Stomach (tissue), 19 donors: ENCODE measurements at places on chromosomes 13 and 19. TPM values are rescaled to one million over a fixed set of nuclear protein-coding genes. Genes with fewer than 3 reads are reported as not detected.

- H3K27me3 ChIP-seq, result no peaks in the 10 kb centered on the region
- H3K4me1 ChIP-seq, result no peaks in the 10 kb centered on the region
- no peak overlapping the region for H3K27ac ChIP-seq
- H3K36me3 ChIP-seq, result no peaks in the 10 kb centered on the region
- no peak overlapping the region for H3K4me3 ChIP-seq
- no peak for DNase-seq
These were observed 83.9 kb downstream of the ING1 start for GRCh38 chr13:110797230-110797877.

DNA sequence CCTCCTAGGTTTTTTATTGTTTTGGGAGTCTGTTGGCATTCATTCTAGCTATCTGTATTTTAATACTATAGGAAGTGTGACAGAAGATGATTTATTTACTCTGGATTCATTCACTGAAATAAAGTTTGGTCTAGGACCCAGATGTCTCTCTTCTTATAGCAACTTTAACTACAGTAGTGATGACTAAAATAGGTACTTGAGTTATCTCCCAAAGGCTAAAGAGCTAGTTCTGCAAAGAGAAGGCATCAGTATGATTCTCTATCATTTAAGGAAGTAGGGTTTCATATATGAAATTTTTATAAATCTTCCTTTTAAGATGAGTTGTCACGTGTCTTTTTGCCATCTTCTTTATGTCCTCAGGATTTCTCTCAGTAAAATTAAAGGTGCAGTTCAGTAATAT is 507.4 kb downstream of the KCTD12 start:
- H3K27me3 ChIP-seq, result no peaks in the 10 kb centered on the region
- no peak overlapping the region for H3K4me3 ChIP-seq
- H3K4me1 ChIP-seq, result peaks cover 5% of the 10 kb centered on the region
- H3K27ac ChIP-seq, result no peak overlapping the region
- no peak for DNase-seq

KRI1 gene
- total RNA-seq, result 11.9 TPM

LYL1 gene
- 2.7 TPM for total RNA-seq

LRRC63 gene
- total RNA-seq, result 0.73 TPM

- no peak overlapping the region for H3K27ac ChIP-seq
- DNase-seq, result no peak
- H3K36me3 ChIP-seq, result no peaks in the 10 kb centered on the region
- no peaks in the 10 kb centered on the region for H3K27me3 ChIP-seq
- no peak overlapping the region for H3K4me3 ChIP-seq
These were observed 26.4 kb upstream of the ADGRE2 start for GRCh38 chr19:14804765-14805164.

CEACAM19 gene
- total RNA-seq, result 17.0 TPM

DNA sequence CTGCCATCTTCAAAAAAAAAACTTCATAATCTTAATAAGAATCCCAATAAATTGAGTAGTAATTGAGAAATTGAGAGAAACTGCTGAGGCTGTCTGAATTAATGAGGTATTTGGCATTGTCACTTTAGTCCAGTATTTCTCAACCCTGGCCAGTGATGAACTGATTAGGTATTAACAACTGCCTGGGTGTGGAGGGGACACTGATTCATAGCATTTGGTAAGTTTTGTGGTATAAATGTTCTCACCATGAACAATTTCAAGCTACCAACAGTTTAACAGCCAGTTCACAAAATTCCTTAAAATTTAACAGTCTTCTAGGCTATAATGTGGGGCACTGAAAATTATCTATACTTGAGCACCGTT is 18.3 kb downstream of the GPC6 start:
- no peaks in the 10 kb centered on the region for H3K4me1 ChIP-seq
- no peaks in the 10 kb centered on the region for H3K27me3 ChIP-seq
- DNase-seq, result no peak
- peak overlapping the region; percentile 36 for H3K4me3 ChIP-seq
- H3K36me3 ChIP-seq, result no peaks in the 10 kb centered on the region

GRCh38 chr19:13842291-13843103 is 34.4 kb upstream of the NANOS3 start:
- H3K27me3 ChIP-seq, result no peaks in the 10 kb centered on the region
- peaks cover 66% of the 10 kb centered on the region for H3K4me1 ChIP-seq
- peak overlapping the region; percentile 73 for H3K4me3 ChIP-seq
- H3K36me3 ChIP-seq, result no peaks in the 10 kb centered on the region

- no peaks in the 10 kb centered on the region for H3K27me3 ChIP-seq
- DNase-seq, result peak; percentile 68
These were observed 86.6 kb downstream of the FLT1 start for GRCh38 chr13:28408235-28408848.

DNA sequence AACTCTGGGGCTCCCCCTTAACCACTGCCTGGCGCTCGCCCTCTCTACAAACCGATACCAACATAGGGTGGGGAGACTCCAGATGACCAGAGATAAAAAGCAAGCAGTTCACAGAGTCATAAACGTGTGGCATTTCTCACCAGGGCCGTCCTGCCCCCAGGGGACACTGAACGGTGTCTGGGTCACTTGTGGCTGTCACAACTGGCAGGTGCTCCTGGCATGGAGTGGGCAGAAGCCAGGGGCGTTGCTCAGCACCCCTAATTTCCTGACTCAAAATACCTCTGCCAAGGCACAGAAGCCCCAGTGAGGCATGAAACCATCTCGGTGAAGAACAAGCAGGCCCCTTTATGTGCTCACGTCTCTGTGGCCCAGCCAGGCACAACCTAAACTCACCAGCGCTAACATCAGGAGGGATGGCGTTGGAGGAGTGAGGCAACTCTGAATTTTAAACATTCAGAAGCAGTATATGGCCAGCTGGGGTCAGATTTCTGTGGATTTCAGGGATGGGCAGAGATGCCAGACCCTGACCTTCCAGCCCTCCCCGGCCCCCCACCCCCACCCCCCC is 1.8 kb downstream of the PIP5K1C start:
- DNase-seq, result no peak
- H3K4me3 ChIP-seq, result peak overlapping the region; percentile 96
- H3K36me3 ChIP-seq, result no peaks in the 10 kb centered on the region
- no peaks in the 10 kb centered on the region for H3K27me3 ChIP-seq
- H3K4me1 ChIP-seq, result peaks cover 29% of the 10 kb centered on the region

DNA sequence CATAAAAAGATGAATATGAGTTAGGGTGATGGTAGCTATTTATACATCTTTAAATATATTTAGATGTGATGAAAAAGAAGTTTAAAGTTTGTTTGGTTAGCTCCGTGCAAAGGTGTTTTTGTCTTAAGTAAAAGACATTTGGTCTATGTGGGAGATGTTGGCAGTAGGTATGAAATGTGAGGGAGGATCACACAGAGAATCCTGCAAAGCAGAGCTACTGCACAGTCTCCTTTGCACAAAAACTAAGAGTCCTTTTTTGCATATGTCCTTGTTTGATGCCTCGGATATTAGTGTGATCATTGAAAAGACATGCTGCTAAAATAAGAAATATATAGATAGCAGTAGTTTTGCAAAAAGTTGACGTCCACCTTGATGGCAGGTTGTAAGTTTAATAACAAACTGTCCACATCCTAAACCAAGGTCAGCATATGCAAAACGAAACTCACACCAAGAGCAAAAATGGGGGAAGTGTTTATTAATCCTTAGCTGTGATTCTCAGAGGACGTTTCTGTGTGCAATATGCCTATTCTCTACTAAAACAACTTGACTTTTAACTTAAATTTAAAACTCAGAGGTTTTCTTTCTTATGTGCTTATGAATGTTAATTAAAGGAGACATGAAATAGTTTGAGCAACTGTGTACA is 870.1 kb downstream of the PCDH9 start:
- H3K27me3 ChIP-seq, result no peaks in the 10 kb centered on the region
- no peaks in the 10 kb centered on the region for H3K36me3 ChIP-seq
- no peak for DNase-seq
- H3K4me3 ChIP-seq, result no peak overlapping the region

C19orf67 gene
- total RNA-seq, result not detected

- H3K4me3 ChIP-seq, result no peak overlapping the region
- H3K4me1 ChIP-seq, result no peaks in the 10 kb centered on the region
- no peaks in the 10 kb centered on the region for H3K36me3 ChIP-seq
- no peaks in the 10 kb centered on the region for H3K27me3 ChIP-seq
These were observed 77.5 kb downstream of the GPC6 start for GRCh38 chr13:93304134-93304533.

HAUS8 gene
- total RNA-seq, result 2.2 TPM

BRME1 gene
- total RNA-seq, result 14.3 TPM

- no peak for DNase-seq
- H3K27me3 ChIP-seq, result peaks cover 3% of the 10 kb centered on the region
- no peaks in the 10 kb centered on the region for H3K36me3 ChIP-seq
- H3K27ac ChIP-seq, result no peak overlapping the region
- H3K4me1 ChIP-seq, result peaks cover 26% of the 10 kb centered on the region
- no peak overlapping the region for H3K4me3 ChIP-seq
These were observed 28.7 kb downstream of the GJA3 start for GRCh38 chr13:20132052-20132634.

- H3K36me3 ChIP-seq, result peaks cover 18% of the 10 kb centered on the region
- no peaks in the 10 kb centered on the region for H3K27me3 ChIP-seq
- no peak for DNase-seq
- H3K27ac ChIP-seq, result no peak overlapping the region
- no peaks in the 10 kb centered on the region for H3K4me1 ChIP-seq
These were observed 10.9 kb downstream of the TIMM13 start for GRCh38 chr19:2416321-2417097.

DNA sequence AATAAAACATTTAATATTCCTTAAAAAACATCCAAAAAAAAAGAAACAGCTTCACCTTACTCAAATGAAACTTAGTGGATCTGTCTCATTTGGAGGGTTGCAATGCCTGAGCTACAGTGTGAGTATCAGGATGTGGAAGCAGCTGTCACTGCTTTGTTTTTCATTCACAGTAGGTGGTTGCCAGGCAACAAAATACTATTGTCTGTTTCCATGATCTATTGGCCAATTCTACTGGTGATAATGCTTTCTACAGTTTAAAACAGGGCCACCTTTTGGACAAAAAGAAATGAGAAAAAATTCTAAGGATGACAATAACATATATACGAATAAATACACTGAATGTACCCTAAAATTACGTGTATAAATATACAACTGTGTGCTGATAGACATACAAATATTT is 3.0 kb downstream of the ENOX1 start:
- peak; percentile 76 for DNase-seq
- no peak overlapping the region for H3K27ac ChIP-seq
- no peaks in the 10 kb centered on the region for H3K27me3 ChIP-seq
- peaks cover 31% of the 10 kb centered on the region for H3K4me1 ChIP-seq
- H3K36me3 ChIP-seq, result no peaks in the 10 kb centered on the region
- H3K4me3 ChIP-seq, result no peak overlapping the region

DNA sequence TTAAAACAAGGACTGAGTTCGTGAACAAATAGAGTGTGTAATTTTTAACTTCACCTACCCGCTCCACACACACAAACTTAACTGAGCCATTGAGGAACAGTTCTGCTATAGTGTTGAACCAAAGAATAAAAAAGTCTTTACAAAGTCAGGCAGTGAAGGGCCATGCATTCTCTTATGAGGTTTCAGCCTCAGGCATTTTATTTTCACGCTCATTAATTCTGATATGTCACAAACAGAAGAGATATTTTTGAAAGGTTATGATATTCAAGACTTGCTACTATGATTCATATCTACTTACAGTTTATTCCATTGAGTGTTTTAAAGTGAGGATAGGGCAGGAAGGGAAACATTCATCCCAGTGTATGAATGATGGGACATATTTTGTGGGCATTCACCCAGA is 282.2 kb downstream of the SLITRK5 start:
- no peak for DNase-seq
- no peak overlapping the region for H3K4me3 ChIP-seq
- H3K27me3 ChIP-seq, result no peaks in the 10 kb centered on the region
- no peaks in the 10 kb centered on the region for H3K36me3 ChIP-seq
- no peaks in the 10 kb centered on the region for H3K4me1 ChIP-seq

ZNF473 gene
- total RNA-seq, result 6.4 TPM
